Activated T-cell treated with anti-CD3 and anti-CD28 coated beads, Interleukin-2, amount 50 U/mL, for 72 hours (primary cell): ENCODE measurements at places on chromosomes 2 and 18. TPM values are rescaled to one million over a fixed set of nuclear protein-coding genes. Genes with fewer than 3 reads are reported as not detected.

DNA sequence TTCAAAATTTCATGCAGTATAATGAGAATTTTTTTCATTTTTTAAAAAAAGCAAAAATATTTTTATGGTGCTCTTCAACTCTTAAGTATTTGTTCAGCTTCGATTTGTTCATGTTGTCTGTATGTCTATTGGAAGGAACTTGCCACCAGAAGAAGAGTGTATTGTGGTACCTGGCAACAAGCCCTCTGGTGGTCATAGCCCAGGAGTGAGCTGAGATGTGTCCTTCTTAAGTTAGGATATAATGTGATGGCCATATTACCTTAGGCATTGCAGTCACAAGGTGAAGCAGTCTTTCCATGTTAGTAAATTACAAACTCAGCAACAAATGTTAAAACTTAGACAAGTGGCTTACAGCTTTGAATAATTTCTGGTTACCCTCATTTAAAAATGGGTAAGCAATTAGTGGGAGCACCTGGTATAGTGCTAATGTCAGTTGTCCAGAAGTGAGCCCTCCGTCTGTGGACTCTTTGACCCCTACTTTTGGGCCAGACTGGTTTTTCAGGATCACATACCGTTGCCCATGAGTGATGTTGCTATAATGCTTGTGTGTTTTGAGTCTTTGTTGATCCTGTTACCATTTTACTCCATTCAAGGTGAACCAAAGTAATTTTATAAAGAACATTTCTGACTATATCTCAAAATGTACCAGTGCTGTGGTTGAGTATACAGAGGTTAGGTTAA lies 57.4 kb downstream of the MYO1B start:
- peak; percentile 5 for DNase-seq

- DNase-seq, result no peak
Measured at GRCh38 chr18:32618546-32618945, 147.9 kb upstream of the GAREM1 start.

The MPHOSPH10 gene
- 35.8 TPM for total RNA-seq

GRCh38 chr2:64145714-64146113 lies 1.5 kb upstream of the PELI1 start:
- no peak for DNase-seq

The NTSR2 gene
- not detected for total RNA-seq

The TBR1 gene
- 0.05 TPM for total RNA-seq

GRCh38 chr2:8408560-8409460 lies 273.0 kb upstream of the ID2 start:
- DNase-seq, result peak; percentile 78

DNA sequence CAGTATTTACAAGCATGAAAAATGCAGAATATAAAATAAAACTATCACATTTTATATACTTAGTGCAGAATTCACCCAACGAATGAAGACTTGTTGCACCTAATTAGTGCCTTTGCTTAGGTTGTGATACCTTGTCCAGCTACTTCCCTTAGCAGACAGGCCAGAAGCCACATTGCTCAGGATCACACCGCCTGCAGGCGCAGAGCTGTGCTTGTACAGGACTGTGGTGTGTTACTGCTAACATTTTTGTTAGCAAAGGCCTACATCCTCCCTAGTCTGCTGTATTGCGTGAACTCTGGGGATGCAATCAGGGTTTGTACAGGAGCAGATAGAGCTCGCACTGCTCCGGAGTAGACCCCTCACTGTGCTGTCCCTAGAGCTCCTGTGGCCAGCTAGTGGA lies 336.9 kb downstream of the CBLN2 start:
- no peak for DNase-seq

DNA sequence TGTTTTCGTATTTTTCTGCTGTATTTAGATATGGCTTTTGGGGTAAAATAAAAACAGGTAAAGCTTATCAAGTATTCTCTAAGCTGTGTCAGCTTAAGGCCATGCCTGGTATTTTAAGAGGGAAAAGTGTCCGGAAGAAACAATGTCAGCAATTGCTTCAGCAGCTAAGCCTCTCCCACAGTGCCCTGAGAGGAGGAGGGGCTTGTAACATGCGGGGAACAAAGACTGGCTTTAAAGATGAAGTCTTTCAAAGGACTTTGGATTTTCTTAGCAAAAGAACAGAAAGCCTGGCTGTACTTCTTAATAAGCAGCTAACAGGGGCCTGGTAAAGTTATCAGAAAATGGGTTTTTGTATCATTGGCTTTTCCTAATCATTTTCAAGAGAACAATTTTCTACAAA lies 102.8 kb downstream of the PXDN start:
- DNase-seq, result no peak

DNA sequence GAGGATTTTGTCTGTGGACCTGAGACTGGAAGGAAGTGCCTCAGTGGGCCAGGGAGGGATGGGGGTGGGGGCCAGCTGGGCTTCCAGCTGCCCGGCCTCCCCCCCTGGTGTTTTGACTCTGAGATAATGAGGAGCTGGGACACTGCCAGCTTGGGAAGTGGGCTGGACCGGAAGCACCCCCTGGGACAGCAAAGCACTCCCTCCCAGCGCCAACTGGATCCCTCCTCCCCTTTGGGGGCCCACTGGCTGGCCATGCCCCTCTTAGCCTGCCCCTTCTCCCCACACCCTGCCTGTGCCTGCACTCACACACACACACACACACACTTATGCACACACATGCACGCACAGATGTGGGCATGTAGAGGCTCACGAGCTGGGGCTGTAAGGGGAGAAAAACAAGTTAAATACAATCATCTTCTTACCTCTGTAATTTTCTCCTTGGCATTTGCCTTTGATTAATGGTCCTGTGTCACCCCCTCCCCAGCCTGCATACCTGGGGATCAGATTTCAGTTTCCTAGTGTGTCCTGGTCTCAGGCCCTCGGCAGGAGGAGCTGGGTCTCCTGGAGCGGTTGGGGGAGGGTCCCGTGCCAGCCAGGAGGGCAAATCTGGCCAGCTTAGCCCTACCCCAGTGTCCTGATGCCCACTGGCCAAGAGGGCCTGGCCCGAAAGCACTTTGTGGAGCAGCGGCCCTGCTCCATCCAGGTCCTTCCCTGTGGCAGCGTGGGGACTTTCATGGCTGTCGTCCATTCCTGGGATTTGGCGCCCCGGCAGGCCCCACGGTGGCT lies 3.6 kb downstream of the ITM2C start:
- DNase-seq, result no peak

DNA sequence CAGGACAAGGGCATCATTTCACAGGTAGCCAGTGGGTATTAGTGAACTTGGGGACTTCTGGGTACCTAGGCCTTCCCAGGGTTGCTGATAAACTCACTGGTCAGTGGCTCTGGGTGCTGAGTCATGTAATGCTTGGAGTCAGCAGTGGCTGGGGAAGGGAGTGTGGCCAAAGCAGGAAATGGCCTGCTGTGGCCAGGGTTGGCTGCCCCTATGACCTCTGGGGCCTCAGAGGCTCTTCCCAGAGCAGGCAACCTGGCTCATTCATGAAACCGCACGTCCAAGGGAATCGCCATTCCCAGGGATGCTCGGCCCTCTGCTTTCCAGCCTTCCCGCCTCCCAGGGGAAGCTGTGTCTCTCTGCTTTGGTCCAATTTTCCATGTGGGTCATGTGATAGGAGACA lies 294.9 kb downstream of the DYSF start:
- no peak for DNase-seq

GRCh38 chr2:144834363-144834762 lies 314.4 kb upstream of the ZEB2 start:
- no peak for DNase-seq

The NMUR1 gene
- not detected for total RNA-seq

DNA sequence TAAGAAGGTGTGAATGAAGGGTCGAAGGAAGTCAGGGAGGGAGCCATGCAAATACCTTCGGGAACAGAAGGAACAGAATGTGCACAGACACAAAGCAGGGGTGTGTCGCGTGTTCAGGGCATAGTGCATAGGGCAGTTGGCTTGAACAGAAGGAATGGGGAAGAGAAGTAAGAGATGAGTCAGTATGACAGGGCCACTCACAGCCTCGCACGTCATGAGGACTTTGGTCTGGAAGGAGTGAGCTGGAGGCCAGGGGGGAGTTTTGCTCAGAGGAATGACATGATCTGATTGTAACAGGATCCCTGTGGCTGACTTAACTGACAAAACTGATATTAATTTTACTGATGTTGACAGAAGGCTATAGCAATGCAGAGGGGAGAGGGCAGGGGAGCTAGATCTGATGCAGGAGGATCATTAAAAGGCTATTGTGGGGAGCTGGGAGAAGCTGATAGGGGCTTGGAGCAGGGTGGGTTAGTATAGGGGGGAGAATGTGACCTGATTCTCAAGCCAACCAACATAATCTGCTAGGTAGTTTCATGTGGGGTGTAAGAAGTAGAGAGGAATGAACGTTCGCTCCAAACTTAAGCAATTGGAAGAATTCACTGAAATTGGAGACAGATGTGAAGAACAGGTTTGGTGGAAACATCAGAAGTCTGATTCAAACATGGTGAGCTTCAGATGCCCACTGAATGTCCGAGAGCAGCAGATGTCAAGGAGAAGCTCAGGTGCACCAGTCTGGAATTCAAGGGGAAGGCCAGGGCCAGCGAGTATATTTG lies 60.4 kb upstream of the COPS8 start:
- DNase-seq, result no peak

DNA sequence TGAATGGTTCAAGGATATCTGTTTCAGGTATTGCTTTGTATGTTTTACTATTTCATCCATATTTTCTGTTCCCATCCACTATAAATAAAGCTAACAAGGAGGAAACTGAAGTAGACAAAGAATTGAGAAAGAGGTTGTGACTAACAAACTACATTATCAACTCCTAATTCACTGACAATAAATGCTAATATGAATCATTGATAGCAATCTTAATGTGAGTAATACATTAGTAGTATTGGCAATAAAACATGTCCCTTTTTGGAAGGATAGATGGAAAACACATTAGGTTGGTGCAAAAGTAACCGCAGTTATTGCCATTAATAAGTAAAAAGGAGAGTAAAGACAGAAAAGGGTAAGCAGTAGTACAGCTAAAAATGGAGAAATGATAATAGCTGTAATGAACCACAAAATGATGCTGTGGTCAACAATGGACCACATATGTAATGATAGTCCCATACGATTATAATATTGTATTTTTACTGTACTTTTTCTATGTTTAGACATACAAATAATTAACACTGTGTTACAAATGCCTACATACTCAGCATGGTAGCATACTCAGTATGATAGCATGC lies 104.7 kb downstream of the THADA start:
- no peak for DNase-seq

DNA sequence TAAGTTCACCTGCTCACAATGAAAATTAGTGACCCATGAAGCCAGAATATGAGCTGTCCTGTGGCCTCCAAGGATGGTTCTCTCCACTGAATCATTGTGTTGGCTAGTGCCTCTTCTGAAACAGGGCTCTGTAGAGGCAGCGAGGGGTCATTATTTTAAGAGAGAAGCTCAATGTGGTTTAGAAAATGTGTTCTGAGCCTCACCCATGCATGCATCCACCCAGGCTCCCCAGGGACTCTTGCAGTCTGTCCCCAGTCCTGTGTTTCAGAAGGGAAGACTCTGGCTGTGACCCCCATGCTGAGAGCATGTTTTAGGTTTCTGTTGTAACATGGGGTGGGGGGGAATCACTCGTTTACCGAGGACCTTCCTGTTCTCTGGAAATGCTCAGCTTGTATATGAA lies 135.2 kb downstream of the RNF144A start:
- no peak for DNase-seq

The FBXO48 gene
- total RNA-seq, result 3.2 TPM

The SNORC gene
- total RNA-seq, result 4.0 TPM

- DNase-seq, result no peak
Measured at GRCh38 chr2:240637901-240638345, 12.6 kb downstream of the GPR35 start.

The DSC2 gene
- not detected for total RNA-seq

GRCh38 chr18:79523736-79524180 lies 128.0 kb downstream of the NFATC1 start:
- DNase-seq, result peak; percentile 83

- no peak for DNase-seq
Measured at GRCh38 chr2:171563301-171563700, 41.0 kb downstream of the CYBRD1 start.

DNA sequence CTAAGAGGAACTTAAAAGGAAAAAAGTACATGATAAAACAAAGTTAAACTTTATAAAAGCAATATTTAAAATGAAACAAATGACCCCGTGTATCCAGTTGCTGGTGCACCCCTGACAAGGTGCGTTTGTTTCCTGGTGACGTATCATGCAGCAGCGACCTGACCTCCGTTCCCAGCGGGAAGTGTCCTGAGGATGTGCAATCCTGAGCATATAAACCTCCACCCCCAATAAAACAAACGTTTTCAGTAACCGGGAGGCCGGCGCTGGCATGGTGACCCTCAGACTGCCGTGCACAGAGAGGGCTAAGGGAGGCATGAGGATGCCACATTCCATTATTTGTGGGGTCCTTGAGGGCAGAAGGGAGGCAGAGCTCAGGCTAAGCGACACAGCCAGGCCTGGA lies 14.8 kb downstream of the SLC66A2 start:
- no peak for DNase-seq

DNA sequence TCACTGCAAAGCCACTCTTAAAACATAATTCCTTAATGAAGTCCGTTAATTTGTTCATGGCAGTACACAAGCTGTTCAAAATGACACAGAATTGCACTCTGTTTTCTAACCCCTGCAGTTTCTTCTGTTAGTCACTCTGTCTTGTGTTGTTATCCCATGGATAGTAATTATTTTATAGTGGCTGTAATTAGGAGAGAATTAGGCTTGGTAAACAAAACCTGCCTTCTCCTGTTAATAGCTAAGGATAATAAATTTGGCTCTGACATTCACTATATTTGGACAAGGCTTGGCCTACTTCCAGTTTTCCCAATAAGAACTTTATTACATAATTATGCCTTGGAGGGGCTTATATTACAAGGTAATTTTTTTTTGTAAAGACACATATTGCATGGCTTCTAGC lies 330.3 kb upstream of the FIGN start:
- DNase-seq, result no peak

GRCh38 chr18:74064510-74064909 lies 83.1 kb downstream of the FBXO15 start:
- DNase-seq, result peak; percentile 50

The SAG gene
- 0.02 TPM for total RNA-seq

DNA sequence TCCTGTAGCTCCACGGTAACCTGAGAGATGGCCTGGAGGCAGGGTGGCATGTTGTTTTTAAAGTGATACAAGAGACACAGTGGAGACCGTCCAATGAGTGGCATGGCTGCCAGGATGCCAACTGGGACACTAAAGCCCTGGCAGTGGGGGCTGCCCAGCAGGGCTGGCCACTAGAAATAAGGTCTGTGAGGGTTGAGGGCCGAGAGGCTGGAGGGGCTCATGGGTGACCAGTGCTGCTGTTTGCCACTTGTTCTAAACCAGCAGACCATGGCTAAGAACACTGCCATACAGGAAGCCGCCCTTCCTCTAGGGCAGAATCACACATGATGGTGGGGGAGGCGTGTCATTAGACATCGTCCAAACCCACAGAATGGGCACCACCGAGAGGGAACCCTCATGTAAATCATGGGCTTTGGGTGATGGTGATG lies 71.9 kb downstream of the ALPK2 start:
- DNase-seq, result no peak

The CPS1 gene
- 4.1 TPM for total RNA-seq

The IL18R1 gene
- 56.5 TPM for total RNA-seq

The TCF23 gene
- not detected for total RNA-seq
